Renal cortical epithelial cell (primary cell): ENCODE measurements at places on chromosomes 6 and 20. TPM values are rescaled to one million over a fixed set of nuclear protein-coding genes. Genes with fewer than 3 reads are reported as not detected.
A peak's percentile ranks its signal among the peaks of the same experiment; 100 is the strongest.

The PNPLA1 gene
- total RNA-seq = not detected in 2 replicates

The MLN gene
- total RNA-seq = not detected in 2 replicates

DNA sequence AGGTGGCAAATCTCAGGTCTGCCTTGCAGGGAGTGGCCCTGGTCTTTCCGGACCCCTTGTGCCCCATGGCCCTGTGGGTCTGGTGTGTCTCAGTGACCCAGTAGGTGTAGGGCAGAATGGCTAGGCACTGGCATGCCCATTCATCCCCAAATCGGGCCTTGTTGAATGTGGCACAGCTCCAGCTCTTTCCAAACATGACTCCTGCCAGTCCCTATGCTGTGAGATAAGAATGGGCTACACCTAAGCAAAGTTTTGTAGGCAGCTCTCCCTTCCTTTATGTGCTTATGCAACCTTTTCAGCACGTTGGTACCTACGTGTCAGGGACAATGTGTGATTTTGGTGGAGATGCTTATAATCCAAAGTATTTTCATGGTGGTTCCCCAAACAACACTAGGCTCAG is 33.9 kb downstream of the FOXO3 start:
- DNase-seq = no peak

GRCh38 chr6:42771741-42772100 is 10.1 kb upstream of the BICRAL start:
- DNase-seq = no peak

The DEF6 gene
- 0.99 and 2.6 TPM in 2 replicates for total RNA-seq

DNA sequence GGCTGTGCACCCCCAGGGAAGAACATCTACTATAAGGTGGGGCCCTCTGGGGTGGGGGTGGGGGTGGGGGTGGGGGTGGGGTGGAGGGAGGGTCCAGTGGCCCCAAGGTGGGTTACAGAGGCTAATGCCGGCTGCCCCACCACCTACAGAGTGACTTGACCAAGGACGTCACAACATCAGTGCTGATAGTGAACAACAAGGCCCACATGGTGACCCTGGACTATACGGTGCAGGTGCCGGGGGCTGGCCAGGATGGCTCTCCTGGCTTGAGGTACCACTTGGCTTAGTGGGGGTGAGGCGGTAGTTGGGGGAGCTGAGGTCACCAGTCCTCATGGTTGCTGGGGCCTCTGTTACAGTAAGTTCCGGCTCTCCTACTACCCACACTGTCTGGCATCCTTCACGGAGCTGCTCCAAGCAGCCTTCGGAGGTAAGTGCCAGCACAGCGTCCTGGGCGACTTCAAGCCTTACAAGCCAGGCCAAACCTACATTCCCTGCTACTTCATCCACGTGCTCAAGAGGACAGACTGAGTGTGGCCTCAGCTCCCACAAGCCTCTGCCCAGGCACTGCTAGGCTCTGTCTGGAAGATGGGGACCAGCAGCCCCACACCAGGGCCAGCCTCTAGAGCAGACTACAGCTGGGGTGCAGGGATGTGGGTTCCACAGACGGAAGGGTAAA is 2.8 kb downstream of the GNMT start:
- no peak for DNase-seq

The TP53RK gene
- 16.0 and 22.4 TPM in 2 replicates for total RNA-seq

DNA sequence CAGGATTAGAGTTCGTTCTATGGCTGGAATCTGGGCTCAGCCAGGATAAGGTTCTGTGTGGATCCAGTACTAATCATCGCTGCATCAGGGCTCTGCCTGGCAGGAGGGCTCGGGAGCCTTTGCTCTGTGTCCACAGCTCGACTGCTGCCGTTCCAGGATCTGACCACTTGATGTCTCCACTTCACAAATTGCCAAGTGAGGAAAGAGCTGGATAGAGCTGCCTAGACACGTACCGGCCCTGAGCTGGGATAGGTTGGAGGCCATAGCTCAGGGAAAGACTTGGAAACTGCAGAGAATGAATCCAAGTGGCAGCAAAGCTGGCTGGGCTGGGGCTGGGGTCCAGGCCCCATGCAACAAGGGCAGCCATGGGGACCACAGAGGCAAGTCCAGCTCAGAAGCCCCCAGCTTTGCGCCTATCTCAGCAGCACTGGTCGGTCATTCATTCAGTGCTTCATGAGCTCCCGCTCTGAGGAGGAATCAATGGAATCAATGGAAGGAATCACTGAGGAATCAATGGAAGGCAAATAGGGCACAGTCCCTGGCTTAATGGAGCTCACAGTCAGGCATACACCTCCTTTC is 38.0 kb upstream of the TOP1 start:
- peak; percentile 79 for DNase-seq

DNA sequence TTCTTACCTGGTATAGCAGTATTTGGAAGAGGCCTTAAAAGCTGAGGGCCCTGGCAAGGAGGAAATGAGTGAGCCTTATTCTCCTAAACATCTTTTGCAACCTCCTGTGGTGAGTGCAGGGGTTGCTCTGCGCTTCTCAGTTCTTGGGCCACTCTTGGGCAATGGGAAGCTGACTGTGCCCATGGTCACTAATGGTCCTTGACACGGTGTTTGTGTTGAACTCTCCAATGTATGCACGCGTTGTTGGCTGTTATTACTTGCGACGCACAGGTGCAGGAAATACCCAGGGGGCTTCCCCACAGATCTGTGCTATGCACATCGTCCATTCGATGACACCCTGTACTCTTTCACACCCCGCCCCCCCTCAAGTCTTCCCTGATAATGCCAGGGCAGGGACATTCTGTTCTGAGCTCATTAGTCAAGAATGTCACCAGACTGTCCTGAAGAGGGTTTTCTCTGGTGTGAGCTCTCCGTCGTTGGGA is 79.7 kb downstream of the EDN1 start:
- peak; percentile 62 for DNase-seq

DNA sequence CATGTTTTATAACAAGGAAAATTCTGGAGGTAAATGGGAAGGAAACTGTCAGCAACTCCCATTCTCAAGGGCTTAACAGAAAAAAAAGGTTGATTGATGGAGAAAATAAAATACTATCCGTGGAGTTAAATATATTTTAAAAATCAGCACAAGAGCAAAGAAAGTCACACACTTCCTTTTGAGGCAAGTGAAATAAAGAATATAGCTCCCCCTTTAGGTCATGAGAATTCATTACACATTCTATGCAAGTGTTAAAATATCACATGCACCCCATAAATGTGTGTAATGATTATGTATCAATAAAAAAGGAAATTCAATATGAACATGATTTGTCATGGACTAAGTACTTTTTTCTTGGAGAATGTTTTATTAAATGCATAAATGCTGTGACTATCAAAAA is 349.2 kb downstream of the TPBG start:
- DNase-seq = peak; percentile 33

The CAP2 gene
- 7.3 and 13.1 TPM in 2 replicates for total RNA-seq

The PTK6 gene
- 0.05 and 0.17 TPM in 2 replicates for total RNA-seq

The MATN4 gene
- not detected in 2 replicates for total RNA-seq

DNA sequence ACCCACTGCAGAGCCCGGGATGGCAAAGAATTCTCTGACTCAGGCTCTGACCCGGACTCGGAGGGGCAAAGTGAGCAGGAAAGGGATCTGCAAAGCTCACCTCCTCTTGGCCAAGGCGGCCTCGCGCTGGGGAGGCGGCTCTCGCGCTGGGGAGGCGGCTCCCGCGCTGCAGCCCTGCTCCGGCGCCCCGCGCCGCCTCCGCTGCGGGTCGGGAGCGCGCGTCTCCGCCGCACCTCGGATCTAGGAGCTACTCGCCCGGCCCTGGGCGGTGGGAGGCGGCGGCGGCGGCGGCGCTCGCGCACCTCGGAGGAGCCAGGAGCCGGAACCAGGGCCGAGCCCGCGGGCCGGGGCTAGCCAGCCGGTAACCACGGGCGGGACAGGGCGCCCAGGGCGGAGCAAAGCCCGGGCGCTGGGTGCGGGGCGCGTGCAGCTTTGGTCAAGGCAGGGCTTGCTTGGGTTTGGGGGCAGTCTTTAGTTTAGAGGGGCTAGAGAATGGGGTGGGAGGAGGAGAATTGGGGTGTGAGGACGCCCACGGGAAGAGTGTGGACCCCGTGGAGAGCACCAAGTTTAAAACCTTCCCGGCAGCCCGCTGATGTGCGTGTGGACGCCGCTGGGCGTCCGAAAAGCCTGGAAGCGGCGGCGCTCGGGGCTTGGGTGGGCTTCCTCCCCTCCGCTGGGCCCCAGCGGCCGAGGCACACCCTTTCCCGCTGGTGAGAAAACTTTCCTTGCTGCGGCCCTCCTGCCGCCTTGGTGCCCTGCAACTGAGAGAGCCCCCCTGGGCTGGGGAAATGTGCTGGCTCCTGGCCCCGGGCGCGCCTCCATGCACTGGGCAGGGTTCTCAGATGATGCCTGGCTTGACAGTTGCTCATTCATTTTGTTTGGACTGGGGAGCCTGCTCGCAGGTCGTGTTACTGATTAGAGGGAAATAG is at the start of gene MRAP2:
Gene MRAP2 (plus strand): TSS at position 250 of the 929 bp plus-strand sequence. CDS start 21,547 bp downstream, outside the sequence.
- DNase-seq = no peak

DNA sequence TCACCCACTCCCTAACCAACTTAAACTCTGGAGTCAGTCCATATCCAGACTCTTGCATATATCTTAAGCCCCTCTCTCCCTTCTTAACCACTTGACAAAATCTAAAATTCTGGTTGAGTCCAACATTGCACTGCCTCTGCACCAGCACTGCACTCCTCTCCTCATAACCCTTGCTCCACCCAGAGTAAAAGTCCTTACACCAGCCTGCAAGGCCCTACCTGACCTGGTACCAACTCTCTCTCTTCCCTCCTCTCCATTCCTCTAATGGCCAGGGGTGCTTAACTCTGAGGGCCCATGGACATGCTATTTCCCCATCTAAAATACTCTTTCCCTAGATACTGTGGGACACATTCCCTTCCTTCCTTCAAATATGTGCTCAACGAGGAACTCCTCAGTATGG is 21.0 kb downstream of the STX7 start:
- no peak for DNase-seq

The CYP21A2 gene
- 0.20 TPM in 1 of 2 replicates, not detected in the other for total RNA-seq

The ARMH2 gene
- total RNA-seq = not detected in 2 replicates

GRCh38 chr20:13202565-13202964 is 18.5 kb upstream of the ISM1 start:
- no peak for DNase-seq

DNA sequence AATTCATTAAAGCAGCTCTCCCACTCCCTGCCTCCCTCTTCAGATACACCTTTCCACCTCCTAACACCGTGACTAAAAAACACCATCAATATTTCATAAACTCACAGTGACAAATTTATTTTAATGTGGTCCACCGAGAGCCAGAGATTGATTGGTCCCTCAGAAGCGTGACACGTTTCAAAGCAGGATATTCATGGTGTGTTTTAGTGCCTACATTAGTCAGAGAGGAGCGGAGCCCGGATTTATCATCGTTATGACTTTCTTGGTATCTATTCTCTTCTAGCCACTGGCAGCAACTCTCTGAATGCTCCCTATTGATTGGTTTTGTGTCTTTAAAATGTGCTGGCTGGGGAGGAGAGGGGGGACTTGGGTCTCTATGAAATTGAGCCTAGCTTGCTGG is 265.3 kb downstream of the DHX35 start:
- no peak for DNase-seq

GRCh38 chr20:41632896-41633295 is 14.7 kb upstream of the CHD6 start:
- DNase-seq = no peak

The TRAPPC3L gene
- total RNA-seq = not detected in 2 replicates

DNA sequence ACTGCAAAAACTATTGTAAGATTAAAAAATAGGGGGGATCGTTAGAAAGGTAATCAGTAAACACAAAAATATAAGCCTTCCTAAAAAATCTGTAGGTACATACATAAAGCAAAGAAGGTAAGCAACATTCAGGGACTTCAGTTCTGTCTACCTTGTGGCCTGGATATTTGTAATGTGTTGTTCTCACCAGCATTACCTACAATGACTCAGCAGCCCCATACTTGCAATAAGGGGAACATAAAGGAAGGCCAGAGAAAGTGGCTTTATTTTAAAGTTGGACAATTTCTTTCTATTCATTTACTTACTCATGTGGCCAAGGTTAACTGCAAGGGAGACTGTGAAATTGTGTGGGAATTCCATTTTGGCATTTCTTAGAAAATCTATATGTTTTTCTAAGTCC is 277.2 kb upstream of the PREP start:
- peak; percentile 38 for DNase-seq

DNA sequence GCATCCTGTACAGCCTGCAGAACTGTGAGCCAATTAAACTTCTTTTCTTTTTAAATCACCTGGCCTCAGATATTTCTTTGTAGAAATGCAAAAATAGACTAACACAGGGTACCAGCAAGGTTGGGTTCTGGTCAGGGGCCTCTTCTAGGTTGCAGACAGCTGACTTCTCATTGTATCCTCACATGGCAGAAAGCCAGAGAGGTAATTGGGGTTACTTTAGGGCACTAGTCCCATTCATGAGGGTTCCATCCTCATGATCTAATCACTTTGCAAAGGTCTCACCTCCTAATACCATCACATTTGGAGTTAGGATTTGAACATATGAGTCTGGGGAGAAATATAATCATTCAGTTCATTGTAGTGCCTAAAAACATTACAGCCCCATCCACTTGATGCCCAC is 101.5 kb downstream of the LCA5 start:
- no peak for DNase-seq

GRCh38 chr6:137896647-137897046 is 29.6 kb downstream of the TNFAIP3 start:
- DNase-seq = no peak

DNA sequence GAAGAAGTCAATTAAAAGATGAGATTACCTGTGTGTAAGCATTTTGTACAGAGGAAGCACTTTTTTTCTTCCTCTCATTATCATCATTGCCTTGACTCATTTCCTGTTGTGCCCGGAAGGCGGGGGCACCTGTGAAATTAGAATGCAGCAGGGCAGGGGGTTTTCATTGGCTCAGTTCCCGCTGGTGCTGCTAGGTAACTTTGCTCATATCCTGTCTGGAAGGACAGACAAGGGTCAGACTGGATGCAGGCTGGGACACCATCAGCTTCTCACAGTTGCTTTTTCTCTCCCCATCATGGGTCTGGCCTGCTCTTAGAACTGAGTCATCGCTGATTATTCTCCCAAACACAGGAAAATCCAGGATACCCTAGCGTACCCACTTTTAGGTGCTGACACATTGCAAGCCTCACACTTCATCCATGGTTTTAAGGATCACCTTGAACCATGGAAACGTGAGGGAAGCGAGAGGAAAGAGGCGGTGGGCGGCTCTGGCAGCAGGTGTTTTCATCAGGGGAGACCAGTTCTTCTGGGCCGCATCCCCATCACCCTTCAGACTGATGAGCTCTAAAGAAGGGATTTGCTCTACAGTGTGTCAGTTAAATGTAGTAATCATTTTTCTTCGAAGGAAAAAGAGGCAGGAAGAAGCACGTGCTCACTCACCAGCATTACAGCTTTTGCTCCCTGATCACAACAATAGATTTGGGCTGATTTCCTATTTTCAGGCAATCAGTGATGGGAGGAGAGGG is 195.7 kb upstream of the SASH1 start:
- DNase-seq = peak; percentile 78

DNA sequence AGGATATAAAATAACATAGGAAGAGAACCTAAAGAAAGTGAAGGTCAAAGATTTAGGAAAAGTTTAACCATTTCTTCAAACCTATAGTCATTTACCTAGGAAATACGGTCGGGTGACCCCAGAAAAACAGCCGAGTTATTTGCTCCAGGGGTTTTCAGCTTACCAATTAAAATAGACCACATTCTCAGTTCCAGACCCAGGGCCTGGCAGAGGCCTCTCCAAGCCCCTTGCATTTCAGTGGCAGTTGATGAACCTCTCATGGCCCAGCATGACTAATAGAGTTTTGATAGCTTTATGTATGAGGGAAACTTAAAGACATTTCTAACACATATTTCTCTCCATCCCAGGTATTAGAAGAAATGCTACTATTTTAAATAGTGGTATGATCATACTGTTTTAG is 113.5 kb downstream of the OGFRL1 start:
- DNase-seq = peak; percentile 80
